Fibroblast of villous mesenchyme (primary cell): ENCODE measurements at places on chromosomes 1 and 21. TPM values are rescaled to one million over a fixed set of nuclear protein-coding genes. Genes with fewer than 3 reads are reported as not detected.

- peak; percentile 63 for DNase-seq
Observed at GRCh38 chr21:36917471-36918158, 48.9 kb downstream of the HLCS start.

DNA sequence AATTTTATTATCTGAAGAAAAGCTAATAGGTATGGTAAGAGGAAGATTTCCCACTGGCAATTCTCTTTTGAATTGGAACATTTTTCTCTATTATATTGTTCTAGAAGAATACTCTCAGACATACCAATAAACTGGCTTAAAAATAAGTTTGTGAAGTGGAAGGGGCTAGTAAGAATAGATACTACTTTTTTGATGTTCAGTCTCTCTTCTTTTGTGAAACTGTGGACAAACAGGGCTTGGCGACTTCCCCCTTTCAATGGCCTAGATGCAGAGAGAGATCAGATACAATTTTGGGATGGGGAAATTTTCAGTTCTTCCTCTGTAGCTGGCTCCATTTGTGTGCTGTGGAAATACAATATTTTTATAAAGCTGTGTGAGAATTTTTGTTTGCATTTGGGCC, 2.5 kb downstream of the PBX1 start:
- peak; percentile 19 for DNase-seq

SAMD11 gene
- 2.2 and 7.7 TPM in 2 replicates for total RNA-seq

- no peak for DNase-seq
Observed at GRCh38 chr1:159171688-159172501, 480 bp downstream of the CADM3 start.

- no peak for DNase-seq
Observed at GRCh38 chr21:33202464-33203363, 27.0 kb upstream of the IFNAR2 start.

DNA sequence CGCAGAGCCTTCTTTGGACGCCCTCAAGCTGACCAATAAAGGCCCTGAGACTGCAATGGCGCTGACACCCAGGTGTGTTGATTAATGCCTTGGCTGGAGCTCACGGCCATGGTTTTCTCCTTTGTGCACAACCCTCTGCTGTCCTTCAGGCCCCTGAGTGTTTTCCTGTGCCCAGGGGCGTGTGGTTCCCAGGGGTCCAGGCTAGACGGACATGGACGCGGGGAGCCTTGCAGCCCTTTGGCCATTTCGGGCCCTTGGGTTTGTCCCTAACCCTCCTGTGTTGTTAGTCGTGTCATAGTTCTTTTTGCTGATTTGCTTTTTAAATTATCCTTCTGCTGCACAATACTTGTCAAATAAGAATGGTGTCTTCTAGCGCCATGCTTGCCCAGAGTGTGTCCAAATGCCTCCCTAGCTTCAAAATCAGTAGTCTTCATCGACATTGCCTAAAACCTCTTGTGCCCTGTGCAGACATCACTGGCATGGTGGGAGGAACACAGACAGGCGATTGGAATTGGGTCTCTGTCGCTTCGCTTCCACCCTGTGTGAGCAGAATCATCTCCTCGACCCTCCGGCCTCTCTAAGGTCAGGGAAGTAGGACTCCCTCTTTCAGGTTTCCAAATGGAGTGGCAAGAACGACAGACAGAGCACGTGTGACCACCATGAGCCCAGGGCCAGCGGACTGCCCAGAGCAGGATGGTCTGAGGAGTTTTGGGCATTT, 1.9 kb downstream of the KRTAP10-4 start:
- no peak for DNase-seq

- DNase-seq, result peak; percentile 32
Observed at GRCh38 chr1:217273866-217274265, 357.0 kb downstream of the GPATCH2 start.

HRNR gene
- total RNA-seq, result not detected in 2 replicates

ATP1A2 gene
- not detected in 2 replicates for total RNA-seq

- DNase-seq, result no peak
Observed at GRCh38 chr1:51255331-51255730, 19.3 kb downstream of the RNF11 start.

DNA sequence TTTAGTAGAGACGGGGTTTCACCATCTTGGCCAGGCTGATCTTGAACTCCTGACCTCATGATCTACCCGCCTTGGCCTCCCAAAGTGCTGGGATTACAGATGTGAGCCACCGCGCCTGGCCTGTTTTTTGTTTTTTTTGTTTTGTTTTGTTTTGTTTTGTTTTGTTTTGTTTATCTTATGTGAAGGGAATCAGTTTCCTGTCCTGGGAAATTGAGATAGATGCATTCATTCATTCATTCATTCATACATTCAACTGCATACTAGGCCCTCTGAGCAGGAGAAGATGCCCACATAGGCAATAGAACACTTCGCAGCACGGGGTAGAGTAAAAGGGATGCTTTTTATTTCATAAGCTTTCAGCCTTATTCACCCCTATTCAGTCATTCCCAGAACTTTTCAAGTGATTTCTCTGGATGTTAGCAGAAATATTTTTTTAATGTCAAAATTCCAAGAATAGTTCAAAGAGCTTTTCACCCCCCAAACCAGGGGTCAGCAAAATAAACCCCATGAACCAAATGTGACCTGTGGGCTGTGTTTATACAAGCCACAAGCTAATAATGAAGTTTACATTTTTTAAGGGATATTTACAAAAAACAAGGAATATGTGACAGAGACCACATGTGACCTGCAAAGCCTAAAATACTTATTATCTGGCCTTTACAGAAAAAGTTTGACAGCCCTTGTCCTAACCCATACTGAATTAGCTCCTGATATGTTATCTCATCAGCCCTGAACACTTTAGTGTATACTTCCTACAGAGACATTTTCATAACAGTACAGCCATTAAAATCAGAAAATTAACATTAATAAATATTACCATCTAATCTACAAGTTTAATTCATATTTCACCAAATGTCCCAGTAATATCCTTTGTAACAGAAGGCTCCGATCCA, 127.1 kb downstream of the MAST2 start:
- DNase-seq, result peak; percentile 84

DNA sequence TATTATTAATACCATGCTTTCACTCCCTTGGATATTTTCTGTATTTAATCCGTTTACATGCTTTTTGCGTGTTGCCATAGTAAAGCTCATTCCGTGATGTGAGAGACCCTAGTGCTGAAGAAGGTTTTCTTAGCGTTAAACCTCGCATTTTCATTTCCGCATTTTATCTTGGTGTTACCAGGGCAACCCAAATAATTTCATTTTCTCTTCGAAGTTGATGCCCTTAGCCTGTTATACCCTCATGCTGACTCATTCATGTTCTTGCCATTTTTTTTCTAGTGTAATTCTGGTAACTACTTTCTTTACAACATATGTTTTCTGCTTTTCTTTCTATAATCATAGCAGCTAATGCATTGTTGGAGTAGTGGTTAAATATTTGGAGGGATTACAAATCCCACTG, 37.2 kb downstream of the LRRC8C start:
- DNase-seq, result no peak

SELL gene
- not detected in 2 replicates for total RNA-seq

DNA sequence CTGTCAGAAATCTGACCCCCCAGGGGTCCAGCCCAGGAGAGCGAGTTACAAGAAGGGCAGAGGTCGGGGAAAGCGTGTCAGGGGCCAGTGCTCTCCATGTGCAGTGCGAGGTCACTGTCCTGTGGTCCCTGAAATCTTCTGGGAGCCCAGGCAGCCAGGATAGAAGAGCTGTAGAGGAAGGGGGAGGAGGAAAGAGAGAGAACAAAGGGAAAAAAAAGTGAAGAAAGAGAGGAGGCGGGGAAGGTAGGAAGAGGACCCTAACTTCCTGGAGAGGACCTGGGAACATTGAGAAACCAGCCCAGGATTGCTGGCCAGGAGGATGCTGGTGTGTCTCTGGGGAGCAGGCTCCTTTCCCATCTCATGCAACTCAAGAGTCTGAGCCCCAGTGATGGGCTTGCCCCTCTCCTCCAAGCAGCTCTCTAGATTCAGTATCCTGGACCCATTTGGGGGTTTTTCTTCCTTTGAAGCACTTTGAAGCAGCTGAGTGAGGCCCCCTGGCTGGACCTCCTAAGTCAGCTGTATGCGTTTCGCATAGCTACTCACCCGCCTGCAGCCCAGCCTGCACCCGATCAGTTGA, 6.8 kb upstream of the INAVA start:
- DNase-seq, result no peak

GRCh38 chr1:223733898-223734852, 21.8 kb downstream of the CAPN2 start:
- DNase-seq, result no peak

DNA sequence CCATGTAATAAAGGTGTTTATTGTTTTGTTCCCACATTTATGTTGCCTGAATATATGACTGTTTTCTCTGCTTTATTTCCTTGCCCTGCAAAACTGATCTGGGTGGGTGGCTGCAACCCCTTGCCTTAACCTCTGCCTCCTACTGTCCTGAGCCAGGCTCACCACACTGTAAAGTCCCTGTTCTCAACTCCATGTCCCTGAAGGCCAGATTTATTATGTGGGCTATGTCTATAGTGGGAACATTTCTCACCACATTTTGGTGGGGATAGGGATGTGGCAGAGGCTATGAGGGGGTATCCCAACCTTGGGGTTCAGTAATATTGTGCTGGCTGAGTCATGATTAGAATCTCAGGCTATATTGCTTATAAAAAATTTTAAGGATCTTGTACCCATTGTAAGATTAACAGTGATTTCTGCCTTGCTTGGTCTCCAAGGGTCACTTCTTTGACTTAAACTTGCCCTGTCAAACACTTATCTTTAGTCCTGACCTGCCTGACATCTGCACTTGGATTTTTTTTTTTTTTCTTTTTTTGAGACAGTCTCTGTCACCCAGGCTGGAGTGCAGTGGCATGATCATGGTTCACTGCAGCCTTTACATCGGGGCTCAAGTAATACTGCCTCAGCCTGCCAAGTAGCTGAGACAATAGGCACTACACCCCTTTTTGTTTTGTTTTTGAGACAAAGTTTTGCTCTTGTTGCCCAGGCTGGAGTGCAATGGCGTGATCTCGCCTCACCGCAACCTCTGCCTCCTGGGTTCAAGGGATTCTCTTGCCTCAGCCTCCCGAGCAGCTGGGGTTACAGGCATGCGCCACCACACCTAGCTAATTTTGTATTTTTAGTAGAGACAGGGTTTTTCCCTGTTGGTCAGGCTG, 3.6 kb downstream of the RPS8 start:
- no peak for DNase-seq

DNA sequence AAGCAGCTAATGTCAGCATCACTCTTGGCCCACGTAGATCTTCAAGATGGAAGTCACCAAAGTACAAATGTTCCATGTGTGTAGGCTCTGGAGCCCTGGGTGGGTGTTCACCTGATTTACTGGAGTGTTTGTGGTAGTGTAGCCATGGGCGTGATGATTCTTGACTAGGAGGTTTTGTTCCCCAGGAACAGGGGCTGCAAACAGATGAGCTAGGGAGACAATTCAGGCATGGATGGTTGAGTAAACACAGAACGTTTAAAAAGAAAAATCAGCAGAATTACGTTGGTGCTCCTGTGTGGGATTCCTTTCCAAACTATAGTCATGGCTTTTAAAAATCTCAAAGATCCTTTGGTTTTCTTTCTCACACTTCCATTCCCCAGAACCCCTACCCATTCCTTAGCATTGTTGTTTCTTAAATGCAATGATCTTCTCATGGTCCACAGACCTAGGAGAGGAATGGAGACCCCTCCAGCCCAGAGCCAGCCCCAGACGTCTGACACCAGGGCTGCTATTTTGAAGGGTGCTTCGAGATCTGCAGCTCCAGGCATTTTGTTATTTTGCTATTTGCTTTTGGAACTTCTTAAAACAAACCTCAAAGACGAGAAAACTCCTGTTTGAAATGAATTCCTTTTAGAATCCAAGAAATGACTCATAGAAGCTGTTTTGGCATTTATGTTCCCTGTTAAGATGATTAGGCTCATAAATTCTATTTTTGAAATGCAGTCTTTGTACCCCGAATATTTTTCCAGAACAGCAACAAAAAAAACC, 115.1 kb downstream of the ETS2 start:
- DNase-seq, result peak; percentile 92

SFT2D2 gene
- 35.1 and 47.1 TPM in 2 replicates for total RNA-seq

GRCh38 chr1:17851056-17851455, 95.9 kb downstream of the ACTL8 start:
- no peak for DNase-seq

DNA sequence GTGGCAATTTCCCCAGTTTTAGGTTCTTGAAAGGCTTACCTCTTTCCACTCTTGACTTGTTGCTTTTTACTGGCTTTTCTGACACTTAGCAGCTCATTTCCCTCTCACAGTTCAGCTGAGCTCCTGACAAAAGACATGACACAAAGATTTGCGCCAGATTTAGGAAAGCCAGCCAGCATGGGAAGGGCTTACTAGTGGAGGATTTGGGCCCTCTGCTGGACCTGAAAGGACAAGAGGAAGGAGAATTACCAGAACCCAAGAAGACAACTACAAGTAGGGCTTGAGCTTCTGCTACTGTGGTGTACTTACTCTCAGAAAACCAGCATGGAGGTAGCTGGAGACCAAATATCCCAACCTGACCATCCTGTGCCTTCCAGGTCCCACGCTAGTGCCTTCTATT, 784.5 kb downstream of the BRINP3 start:
- no peak for DNase-seq

BRINP3 gene
- not detected in 2 replicates for total RNA-seq

CYP4A11 gene
- not detected in 2 replicates for total RNA-seq

- no peak for DNase-seq
Observed at GRCh38 chr1:192936313-192937018, 122.7 kb downstream of the UCHL5 start.

DNA sequence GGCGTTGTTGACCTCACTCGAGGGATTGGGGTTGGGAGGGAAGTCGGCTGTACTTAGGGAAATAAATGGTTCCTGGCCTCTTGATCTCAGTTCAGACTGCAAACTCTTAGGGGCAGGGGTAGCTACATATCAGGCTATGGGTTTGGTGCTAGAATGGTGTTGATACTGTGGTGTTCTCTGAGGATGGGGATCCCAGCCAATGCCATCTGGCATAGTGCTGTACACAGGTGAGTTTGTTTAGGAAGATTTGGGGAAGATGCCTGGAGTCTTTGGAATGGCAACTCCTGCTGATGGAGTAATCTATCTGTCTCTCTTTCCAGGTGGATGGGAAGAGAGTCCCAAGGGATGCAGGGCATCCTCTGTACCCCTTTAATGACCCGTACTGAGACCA, 14.3 kb upstream of the NASP start:
- DNase-seq, result no peak

RAD54L gene
- 2.6 and 3.0 TPM in 2 replicates for total RNA-seq

DNA sequence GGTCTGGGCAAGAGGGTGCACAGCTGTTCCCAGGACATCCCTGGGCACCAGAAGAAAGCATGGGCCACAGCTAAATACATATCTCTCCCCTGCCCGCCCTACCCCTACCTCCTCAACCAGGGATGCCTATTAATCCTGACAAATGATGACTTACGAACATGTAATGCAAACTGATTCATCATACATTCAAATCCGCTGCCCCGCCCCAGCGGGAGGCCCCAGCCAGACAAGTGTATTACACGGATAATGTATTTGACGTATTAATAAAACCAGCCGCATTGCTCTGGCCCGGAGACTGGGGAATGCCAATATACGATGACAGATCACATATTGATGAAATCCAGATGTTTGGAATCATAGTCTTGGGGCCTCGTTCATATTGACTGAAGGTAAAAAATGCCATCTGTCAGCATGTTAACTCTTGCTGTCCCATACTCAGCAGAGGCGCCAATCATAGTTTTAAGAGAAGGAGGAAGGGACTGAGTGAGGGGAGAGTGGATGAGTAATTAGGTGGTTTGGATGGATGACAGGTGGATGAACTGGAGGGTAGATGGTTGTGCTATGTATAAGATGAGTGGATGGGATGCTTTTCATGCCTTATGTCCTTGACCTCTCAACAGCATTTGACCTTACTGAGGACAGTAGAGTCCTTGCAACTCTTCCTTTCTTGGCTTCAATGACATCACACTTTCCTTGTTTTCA, 68.2 kb downstream of the TMEM53 start:
- DNase-seq, result no peak
